Midbrain (tissue), 1 donor: ENCODE measurements at places on chromosomes 12 and 14.

- peak; percentile 77 for DNase-seq
Observed at GRCh38 chr14:23186913-23187654, 3.6 kb upstream of the SLC7A8 start.

- DNase-seq = no peak
Observed at GRCh38 chr14:100201701-100202100, 37.2 kb upstream of the YY1 start.

DNA sequence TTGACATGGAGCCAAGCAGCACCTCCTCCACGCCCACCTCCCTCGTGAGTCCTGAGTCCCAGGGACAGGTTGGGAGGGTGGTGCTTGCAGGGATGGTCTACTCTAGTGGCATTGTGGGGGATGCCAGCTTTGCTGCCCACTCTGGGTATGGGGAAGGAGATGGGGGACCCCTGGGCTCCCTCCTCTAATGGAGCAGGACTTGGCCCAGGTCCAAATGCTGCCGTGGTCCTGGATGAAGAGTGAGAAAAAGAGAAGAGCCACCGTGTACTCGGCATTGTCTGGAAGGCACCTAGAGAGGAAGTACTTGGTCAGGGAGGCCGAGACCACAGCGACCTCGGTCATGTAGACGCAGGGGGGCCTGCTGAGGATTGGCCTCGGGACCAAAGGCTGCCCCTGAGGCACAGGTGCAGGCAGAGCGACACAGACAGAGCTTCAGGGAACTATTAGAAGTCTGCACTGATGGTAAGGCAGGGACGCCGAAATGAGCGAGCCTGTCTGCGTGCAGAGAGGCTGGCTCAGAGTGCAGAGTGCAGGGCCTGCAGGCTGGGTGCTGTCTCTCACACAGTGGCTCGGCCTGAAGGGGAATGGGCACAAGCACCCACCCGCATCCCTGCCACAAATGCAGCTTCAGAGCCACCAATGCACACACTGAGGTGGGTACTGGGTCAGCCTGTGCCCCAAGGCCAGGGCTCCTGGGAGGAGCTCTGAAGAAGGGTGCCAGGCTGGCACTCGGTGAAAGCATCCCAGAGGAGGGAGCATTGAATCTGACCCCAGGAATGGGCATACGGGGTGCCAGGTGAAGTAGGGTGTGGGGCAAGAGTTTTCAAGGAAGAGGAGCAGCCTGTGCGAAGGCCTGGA, 17.4 kb downstream of the NGB start:
- DNase-seq = no peak

DNA sequence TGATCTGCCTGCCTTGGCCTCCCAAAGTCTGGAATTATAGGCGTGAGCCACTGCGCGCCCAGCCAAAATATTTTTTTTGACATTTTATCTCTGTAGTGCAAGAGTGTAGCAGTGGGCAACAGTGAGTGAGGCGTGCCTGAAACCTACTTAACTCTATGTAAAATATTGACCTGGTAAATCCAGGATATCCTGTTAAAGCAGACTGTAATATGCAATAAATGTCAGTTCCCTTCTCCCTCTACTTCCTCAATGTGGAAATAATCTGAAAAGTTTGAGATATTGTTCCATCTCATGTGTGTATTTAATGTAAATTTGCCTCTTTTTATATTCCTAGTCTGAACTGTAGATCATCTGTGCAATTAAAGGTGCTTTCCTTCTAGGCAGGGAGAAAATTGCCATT, 9.5 kb upstream of the CDK17 start:
- no peak for DNase-seq

DNA sequence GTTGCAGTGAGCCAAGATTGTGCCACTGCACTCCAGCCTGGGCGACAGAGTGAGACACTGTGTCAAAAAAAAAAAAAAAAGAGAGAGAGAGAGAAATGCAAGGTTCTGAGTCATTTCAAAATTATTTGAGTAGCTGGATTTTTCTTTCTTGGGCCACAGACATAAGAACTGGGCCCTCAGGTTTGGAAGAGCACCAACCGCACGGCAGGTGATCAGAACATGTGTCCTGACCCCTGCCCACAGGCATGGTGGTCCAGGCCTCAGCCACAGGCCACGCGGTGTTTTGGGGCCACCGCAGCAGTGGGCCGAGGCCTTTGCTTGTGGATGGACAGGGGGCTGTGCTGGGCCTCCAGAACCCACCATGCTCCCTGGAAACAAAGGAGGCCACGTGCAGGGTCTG, 126.7 kb downstream of the CALM1 start:
- DNase-seq = no peak

DNA sequence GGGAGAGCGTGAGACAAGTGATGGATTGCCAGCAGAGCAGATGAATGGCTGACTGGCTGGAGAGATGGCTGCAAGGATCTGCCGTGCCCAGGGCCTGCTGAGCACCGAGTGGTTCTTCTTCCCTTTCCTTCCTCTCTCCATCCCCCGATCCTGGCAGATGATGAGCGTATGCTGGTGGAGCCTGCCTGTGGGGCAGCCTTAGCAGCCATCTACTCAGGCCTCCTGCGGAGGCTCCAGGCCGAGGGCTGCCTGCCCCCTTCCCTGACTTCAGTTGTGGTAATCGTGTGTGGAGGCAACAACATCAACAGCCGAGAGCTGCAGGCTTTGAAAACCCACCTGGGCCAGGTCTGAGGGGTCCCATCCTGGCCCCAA, 15.5 kb downstream of the SDSL start:
- DNase-seq = no peak

DNA sequence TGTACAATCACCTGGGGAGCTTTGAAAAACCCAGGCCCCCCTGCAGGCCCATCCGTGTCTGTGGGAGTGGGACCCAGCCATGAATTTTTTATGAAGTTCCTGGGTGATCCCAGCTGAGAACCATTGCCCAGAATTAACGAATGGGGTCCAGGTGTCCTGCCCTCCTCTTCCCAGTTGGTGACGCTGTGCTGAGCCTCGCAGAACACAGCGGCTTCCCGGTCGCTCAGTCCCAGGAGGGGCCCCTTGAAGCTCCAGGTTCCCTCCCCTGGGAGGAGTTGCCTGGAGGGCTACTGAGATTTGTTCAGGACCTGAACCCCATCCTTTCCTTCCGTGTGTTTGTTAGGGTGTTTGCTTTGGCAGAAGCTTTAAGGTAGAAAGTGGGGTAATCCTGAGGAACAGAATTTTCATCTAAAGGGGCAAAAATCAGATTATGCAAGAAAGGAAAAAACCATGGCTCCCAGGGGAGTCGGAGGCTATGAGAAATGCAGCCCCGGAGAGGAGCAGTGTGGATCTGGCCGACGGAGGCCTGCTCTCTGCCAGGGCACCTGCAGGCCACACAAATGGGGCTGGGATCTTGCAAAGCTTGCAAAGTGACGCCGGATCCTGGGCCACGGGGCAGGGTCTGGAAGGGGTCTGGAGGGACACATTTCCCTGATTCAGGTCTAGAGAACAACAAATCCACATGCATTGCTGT, 164.7 kb upstream of the PRMT8 start:
- DNase-seq = no peak

- DNase-seq = peak; percentile 94
Observed at GRCh38 chr12:50505675-50506530, 1.1 kb downstream of the DIP2B start.

DNA sequence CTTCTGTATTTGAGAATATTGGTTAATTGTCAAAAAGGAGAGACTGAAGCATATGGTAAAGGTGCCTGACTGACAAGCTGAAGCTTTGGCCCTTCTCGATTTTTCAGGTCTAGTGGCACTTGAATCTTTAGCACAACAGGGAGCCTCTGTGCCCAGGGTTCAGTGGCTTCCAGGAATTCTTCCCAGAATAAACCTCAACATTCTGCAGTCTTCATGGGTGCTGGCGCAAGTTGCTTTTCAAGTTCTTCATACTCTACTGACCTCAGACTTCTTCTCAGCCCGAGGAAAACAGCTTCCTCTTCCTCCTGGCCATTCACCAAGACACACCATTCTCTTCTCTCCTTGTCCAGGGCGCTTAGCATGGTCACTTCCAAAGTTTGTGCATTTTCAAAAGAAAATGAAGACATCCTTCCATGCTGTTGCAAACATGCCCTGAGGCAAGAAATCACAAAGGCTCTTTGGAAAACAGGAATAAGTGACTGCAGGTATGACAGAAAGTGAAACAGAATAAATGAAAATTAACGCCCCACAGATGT, 89.9 kb downstream of the MGST1 start:
- DNase-seq = no peak

- DNase-seq = no peak
Observed at GRCh38 chr14:90445011-90445410, 48.2 kb downstream of the CALM1 start.

GRCh38 chr12:48105321-48105866, 485 bp downstream of the SENP1 start:
- peak; percentile 65 for DNase-seq

- no peak for DNase-seq
Observed at GRCh38 chr12:74514098-74514872, 23.4 kb upstream of the ATXN7L3B start.

- DNase-seq = peak; percentile 49
Observed at GRCh38 chr14:41606532-41607303, at the start of gene LRFN5. Gene LRFN5 (plus strand): TSS chr14:41606876.

DNA sequence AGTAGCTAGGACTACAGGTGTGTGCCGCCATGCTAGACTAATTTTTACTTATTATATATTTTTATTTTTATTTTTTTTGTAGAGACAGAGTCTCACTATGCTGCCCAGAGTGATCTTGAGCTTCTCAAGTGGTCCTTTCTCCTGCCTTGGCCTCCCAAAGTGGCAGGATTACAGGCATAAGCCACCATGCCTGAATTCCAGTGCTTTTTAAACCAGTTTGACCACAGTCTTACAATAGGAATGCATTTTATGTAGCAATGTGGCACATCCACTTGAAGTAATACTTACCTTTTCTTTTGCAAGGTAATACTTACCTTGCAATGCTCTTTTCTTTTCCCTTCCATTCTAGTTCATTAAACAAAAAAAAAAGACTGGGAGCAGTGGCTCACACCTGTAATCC, 38.0 kb upstream of the CPM start:
- DNase-seq = no peak

GRCh38 chr12:6082613-6083012, 41.9 kb downstream of the VWF start:
- no peak for DNase-seq

DNA sequence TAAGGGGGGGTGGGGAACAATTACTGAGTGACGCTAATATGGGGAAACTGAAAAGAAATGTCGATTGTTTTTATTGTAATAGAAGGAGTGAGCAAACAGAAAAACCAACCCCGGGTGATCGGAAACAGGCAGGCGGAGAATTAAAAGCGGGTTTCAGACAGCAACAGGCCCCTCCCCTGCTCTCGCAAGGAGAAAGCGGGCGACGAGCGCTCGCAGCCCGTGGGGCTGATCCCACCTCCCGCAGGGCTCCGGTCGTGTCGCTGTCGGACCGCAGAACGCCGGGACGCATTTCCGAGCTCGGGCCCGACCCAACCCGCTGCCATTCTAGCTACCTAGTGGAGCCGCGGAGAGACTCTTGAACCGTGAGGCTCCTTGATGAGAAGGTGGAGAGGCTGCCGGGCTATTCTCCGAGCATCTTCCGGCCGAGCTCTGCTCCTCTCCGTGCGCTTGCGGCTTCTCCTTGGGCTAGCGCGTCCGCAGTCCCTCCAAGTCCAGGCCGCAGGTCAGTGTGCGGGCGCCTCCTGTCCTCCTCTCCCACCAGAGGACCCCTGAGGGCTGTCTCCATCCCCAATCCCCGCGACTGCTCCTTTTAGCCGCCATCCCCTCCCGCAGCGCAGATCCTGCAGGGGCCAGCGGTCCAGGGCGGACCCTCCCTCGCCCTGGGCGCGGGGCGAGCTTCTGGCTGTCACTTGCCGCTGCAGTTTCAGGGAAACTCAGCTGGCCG, 4.1 kb upstream of the PAX9 start:
- DNase-seq = no peak

GRCh38 chr14:74161526-74162158, 76.9 kb downstream of the LIN52 start:
- DNase-seq = no peak

DNA sequence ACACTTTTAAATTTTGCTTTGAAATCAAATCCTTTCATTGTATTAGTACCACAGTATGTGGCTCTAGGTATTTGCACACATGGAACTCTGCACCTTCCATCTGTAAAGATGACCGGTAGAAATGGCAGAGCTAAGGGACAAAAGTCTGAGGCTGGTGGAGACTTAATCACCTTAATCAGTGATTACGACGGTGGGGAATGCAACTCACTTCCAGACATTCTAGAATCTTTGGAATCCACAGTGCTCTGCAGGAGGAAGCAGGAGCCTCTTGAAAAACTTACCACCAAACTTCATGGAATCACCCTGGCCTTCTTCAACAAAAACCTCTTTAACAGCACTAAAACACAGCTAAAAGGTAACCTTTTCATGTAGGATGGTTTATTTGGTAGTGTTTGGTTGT, 3.9 kb upstream of the DACT1 start:
- DNase-seq = no peak

GRCh38 chr14:22561661-22562579, 27.1 kb downstream of the DAD1 start:
- DNase-seq = no peak

DNA sequence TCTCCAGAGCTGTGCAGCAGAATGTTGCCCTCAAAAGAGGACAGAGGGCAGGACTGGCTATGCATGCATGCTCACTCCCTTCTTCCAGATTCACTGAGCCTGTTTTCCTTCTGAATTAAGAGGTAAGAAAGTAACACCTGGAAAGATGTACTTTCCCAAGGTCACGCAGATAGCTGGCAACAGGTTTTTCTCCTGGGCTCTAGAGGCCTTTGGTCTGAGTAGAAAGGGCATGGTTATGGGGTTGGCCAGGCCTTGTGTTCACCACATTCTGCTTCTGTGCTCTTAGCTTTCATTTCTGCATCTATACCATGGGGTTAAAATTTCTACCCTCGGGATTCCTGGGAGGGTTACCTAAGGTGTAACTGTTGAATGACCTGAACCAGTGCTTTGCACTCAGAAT, 57.5 kb downstream of the RASSF3 start:
- no peak for DNase-seq

- no peak for DNase-seq
Observed at GRCh38 chr12:48185181-48185919, 1.9 kb downstream of the CCDC184 start.

DNA sequence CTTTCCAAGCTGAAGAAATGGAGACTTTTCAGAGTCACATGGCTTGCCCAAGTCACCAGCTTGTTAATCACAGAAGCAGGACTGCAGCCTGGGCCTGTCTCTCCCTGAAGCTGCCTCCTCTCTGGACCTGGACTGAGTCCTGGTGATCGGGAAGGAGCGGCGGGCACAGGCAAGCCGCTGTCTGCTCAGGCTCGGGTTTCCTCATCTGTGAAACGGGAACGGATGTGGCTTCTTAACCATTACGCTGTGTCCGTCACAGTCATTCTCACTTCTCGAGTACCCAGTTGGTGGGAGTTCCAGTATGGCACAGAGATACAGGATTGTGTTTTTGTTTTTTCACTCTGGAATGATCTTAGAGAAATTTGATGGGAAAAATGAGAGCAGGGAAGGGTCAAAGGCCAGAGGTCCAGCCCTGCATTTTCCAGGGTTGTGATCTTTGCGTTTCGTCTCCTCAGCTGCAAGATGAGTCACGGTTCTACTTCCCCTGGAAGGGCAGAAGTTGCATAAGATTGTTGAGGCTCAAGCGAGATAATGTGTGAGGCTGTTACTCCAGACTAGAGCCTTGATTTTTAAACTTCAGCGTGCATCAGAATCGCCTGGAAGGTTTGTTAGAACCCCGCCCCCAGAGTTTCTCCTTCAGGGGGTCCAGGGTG, 7.6 kb upstream of the LRTM2 start:
- DNase-seq = no peak
